Large intestine (tissue), 12 donors: ENCODE measurements at places on chromosomes 5 and 9. TPM values are rescaled to one million over a fixed set of nuclear protein-coding genes. Genes with fewer than 3 reads are reported as not detected.

Gene TRIM7
- 0.61 TPM for polyA plus RNA-seq

Gene FAM120A
- 80.8 TPM for polyA plus RNA-seq

Gene FOXB2
- not detected for polyA plus RNA-seq

Gene PTGS1
- polyA plus RNA-seq: 9.2 TPM

Gene ROR2
- polyA plus RNA-seq: 17.5 TPM

Gene TRIM36
- 2.6 TPM for polyA plus RNA-seq

Gene ARHGEF28
- polyA plus RNA-seq: 16.6 TPM

Gene GPR150
- 0.90 TPM for polyA plus RNA-seq

Gene FBLL1
- polyA plus RNA-seq: 4.0 TPM
